Activated CD4-positive, alpha-beta memory T cell treated with anti-CD3 and anti-CD28 coated beads, Interleukin-2, amount 10 ng/mL, durations not matched to agents 7 days and 5 days (primary cell): ENCODE measurements at places on chromosomes 6 and 20. TPM values are rescaled to one million over a fixed set of nuclear protein-coding genes. Genes with fewer than 3 reads are reported as not detected.

DNA sequence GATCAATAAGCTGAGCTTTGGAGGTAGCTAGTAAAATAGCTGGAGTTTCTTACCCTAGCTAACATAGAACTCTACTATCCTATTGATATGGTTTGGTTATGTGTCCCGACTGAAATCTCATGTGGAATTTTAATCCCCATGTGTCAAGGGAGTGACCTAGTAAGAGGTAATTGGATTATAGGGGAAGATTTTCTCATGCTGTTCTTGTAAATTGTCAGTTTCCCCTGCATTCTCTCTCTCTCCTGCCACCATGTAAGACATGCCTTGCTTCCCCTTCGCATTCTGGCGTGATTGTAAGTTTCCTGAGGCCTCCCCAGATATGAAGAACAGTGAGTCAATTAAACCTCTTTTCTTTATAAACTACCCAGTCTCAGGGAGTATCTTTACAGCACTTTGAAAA lies 24.6 kb upstream of the SYNE1 start:
- DNase-seq: no peak

DNA sequence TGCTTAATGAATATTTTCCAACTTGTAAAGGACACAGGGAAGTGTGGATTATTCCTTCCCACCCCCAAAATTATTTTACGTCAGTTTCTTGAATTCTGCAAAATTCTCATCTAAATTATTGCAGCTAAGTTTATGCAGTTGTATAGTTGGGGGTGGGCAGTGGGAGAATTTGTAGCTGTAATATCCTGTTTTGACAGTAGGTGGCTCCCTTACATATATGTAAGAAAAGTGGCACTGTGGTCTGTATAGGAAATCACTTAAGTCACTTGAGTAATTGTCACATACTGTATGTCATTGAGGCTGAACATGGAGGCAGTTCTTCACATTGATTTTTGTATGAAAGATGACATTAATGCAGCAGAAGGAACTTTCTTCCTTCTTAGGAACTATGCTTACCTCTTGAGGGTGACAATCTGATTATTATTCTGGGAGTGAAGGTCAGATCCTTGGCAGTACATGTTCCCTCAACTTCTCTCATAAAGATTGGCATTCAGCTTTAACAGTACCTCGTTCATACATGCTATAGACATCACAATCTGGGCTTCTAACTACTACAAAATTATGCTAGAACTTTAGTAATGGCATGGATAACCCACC lies 14.6 kb upstream of the CFAP206 start:
- peak; percentile 37 for DNase-seq

DNA sequence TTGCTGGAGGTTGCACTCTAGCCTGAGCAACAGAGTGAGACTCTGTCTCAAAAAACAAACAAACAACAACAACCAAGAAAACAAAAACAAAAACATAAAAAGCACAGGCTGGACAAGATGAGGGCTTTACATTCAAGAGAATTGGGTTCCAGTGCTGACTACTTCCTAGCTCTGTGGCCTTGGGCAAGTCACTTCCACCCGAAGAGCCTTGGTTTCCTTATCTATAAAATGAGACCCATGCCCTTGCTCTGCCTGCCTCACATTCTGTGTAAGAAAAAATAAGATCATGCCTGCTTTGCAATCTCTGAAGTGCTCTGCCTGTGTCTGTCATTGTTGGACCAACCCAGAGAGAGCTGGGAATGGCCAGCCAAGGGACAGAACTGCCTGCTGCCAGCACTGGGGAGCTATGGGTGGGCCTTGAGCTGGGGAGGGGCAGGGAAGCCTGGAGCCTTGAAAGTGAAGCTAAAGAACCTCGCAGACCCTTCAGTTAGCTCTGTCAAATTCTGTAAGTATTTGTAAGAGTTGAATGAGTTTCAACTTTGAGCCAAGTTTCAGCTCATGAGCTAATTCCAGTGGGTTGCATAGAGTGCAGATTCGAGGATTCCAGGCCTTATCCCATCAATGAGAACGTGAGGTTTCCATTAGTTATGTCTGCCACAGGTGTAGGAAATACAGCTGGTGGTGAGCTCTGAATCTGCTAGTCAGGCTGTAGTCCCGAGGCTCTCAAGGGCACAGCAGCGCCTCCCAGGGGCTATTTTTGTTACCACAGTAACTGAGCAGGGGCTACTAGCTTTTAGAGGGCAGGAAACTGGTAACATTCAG lies 93.2 kb downstream of the DLGAP4 start:
- peak; percentile 50 for DNase-seq

- no peak for DNase-seq
These were observed 226.8 kb downstream of the EYA4 start for GRCh38 chr6:133467982-133468380.

GRCh38 chr20:61252601-61253263 lies 671 bp downstream of the CDH4 start:
- DNase-seq: no peak

DNA sequence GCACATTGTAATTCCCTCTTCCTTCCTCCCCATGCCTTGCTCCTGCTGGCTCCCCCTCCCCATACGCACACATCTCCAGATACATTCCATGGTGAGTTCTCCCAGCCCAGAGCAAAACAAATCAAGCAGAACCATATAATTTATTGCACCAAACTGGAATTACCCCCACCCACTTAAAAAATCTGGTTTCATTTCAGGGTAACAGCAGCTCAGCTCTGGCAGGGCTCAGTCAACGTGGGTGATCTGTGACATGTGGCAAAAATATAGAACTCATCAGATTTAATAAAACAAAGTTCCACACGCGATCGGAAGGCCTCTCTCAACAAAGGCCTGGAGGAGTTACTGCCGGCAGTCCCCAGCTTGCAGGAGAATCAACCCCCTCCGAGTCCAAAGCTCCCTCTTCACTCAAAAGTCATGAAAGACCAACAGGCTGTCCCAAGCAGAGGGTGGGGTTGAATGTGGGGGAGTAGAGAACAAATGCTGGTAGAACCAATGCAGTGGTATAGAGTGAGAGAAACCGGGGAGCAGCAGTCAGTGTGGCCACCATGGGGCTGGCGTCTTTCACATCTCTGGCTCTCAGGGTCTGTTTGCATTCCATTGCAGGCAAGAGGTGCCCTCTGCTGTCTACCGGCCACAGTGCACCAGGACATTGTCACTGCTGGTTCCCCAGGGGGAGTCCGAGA lies 323.3 kb upstream of the NT5E start:
- no peak for DNase-seq

NOL7 gene
- 54.0 TPM for total RNA-seq

DNA sequence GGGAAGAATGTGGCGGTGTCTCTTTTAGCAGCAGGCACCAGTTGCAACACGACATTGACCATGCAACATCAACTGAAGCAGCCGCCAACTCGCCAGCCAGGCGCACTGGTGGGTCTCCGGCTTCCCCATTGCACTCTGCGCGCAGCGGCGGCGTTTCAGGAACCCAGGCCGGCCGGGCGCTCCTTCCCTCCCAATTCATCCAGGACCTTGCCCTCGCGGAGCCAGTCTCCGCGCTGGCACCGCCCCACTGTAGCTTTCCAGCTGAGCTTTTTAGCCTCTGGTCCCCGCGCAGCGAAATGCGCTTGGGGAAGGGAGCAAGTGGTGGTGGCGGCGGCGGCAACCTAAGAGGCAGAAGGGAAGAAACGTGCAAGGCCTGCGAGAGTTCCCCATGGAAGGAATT lies 297.9 kb upstream of the RIMS1 start:
- no peak for DNase-seq

GRCh38 chr6:129546702-129547101 lies 163.3 kb downstream of the ARHGAP18 start:
- no peak for DNase-seq

FOXF2 gene
- total RNA-seq: not detected

DNA sequence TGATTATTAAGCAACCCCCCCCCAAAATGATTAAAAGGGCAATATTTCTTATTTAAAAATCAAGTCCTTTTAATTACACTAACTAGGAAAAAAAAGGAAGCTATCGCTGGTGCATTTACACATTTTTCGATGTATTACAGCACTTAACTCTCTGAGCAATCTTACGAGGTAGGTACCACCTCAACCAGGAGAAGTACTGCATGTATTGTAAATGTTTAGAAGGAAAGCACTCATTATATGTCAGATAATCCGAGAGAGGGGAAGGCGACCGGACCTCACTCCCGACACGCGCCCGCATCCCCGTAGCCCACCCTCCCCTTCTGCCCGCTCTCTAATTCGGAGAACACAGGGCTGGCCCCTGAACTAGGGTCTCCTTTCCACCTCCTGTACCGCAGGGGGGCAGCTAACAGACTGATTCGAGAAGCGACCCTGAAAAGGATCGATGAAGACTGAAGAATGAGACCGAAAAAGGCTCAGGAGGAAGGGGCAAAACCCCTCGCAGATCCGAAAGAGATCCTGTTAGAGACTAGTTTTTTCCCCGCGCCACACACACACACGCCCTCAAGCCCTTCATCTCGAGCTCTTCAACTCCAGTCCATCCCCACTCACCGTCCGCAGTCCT lies 337 bp downstream of the ESF1 start:
- DNase-seq: no peak

TMEM244 gene
- total RNA-seq: not detected

- no peak for DNase-seq
These were observed 132.5 kb downstream of the UTRN start for GRCh38 chr6:144417681-144418080.

DNA sequence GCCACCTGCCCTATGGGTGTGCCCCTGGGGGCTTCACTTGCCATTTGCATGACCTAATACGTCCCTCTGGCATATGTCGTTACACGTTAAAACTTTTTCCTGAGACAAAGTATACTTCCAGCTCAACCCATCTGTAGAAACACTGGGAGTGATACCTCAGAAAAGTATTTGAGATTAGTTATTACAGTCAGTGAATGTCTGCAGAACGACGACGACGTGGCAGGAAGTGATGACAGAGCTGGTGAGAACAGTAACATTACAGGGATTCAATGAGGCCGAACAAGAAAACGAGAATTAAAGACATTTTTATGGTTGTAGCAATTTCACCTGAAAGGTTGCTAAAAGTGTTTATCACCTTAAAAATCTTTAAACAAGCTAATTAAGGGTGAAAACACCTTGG lies 40.2 kb downstream of the SASH1 start:
- no peak for DNase-seq

DNA sequence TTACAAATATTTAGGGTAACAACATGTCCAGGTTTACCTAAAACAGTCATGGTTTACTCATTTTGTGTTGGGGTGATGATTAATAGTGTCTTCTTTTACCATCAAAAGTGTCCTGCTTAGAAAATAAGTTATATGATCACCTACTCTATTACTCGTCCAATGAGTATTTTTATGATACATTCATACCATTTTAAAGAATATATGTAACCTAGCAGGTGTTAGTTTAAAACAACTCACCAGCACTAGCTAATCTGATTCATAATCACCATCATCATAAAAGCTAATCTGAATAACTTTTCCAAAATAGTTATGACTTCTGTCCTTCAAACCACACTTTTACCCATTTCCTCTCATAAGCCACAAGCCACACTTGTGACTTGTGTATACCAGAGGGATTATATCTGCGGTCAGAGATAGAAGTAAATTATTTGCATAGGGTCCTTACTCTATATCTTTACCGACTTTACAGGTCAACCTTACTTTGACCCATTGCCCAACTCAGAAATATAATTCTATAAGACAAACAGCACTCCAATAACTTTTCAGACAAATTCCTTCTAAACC lies 33.3 kb upstream of the NRN1 start:
- no peak for DNase-seq

DNA sequence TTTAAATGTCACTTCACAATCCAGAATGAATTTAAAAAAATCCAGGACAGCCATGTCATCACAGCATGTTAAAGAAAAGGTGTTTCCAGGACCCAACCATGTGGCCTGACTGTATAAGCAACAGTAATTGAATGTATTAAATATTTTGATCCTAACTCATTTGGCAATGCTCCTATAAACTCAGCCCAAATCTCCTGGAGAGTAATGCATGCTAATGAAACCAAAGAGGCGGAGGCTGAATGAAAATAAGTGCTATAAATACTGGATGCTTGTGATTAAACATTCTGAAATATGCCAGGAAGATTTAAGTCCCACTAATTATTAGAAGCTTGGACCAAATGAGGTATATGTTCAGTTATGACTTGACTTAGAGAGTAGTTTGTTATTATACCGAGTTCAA lies 486.8 kb downstream of the FRK start:
- no peak for DNase-seq

BEND6 gene
- not detected for total RNA-seq

GRCh38 chr6:150417899-150418826 lies 49.4 kb downstream of the IYD start:
- peak; percentile 48 for DNase-seq

ZBTB2 gene
- total RNA-seq: 23.8 TPM

DNA sequence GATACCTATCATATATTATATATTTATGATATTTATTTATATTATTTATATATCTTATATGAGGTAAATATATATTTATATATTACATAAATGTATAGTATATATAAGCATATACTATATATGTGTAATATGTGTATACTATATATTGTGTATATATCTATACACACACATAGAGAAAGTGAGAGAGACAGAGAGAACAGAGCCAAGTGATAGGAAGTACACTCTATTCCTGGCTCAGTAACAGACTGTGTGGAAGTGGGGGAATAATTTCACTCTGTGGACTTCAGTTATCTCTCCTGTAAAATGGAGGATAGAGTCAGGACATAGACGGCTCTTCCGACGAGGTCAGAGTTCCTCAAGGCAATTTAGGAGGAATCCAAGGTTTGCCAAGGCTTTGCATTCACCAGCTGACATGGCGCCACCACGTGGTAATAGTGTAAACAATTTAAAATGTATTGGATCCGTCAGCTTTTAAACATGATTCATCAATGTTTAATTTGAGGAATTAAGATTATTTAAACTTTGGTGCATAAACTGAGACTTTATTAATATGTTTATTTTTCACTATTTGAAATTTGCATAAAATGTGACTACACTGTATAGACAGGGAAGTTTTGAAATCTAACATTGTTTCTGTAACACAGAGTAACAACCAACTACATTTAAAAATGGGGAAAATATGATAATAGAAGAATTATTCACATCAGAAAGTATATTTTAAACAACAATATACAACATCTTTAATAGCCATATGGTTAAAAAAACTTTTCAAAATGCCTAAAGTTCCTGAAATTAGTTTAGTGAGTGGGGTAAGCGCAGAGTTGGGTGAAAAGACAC lies 75.4 kb upstream of the TMEM244 start:
- DNase-seq: peak; percentile 37

SCAF8 gene
- 38.3 TPM for total RNA-seq

FERMT1 gene
- total RNA-seq: not detected
